Memory B cell (primary cell): ENCODE measurements at places on chromosomes 6 and 20.

DNA sequence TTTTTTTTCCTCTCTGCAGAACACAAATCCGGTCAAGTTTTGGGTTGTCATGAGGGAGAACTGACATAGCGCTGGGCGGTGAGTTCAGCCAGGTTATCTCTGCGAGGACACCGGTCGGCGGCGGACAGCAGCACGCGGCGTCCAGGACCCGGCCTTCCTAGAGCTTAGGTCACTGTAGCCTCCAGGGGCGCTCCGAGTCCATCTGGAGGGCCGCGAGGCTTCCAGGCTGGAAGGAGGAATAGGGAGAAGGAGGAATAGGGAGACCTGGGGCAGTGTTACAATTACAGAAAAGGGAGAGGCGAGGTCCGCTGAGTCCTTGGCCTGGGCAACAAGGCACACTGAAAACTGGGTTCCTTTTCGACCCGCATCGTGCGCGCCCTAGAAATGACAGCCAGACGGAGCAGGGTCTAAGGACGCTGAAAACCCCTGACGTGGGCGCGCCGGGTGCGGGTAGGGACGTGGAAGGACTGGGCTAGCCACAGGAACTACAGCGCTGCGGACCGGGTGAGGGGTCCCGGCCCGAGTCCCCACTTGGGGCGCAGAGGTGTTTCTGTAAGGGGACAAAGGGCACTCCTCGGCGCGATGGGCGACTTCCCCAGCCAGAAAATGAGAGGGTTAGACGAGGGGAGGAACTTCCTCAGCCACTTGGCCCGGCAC, 536 bp upstream of the FNDC1 start:
- DNase-seq = no peak

GRCh38 chr6:163369141-163369540, 45.4 kb upstream of the QKI start:
- DNase-seq = no peak

- no peak for DNase-seq
These were observed 90.9 kb upstream of the MAP7 start for GRCh38 chr6:136641166-136641565.

DNA sequence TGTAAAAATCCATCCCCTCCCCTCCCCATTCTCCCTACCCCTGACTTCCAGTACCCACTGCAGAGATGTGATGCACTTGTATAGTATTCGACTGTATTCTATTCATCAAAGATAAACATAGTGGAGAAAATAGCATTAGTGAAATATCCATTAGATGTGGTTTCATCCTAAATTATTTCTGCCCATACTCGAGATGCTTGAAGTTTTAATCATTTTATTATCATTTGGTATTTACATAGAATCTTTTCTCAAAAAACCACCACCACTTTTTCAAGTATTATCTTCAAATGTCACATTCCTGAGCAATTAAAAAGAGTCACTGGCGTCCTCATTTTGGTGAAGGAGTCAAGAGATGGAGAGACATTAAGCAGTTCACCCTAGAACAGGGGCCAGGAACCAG, 181.9 kb downstream of the HAO1 start:
- no peak for DNase-seq

DNA sequence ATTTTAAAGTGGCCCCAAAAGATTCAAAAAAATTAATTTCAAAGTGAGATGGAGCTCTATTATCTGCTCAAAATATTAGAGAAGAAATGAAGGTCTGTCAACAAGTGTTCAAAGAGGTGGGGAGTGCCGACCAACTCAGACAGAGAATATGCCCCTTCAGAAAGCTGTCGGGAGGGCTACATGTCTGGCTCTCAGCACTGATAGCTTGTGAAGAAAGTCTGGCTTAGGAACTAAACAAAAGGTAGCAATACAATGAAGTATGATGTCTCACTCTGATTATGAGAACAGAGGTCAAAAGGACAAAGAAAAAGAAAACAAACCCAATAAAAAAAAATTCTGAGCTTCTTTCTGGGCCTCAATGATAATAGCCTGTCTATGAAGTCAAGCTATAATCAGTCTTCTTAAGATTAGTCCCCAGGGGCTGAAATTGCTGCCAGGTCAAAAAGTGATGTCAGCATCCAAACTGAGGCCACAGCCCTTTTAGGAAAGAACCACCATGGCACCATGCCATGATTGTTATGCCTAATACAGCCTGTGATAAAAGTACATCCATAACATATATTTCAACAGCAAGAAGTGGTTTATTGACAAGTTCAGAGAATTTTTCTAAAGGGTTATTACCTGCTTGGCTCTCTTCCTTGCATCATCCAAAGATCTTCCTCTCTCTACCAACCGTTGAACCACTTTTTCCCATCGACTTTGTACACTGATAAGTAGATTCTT, 150.9 kb downstream of the DST start:
- DNase-seq = no peak

- no peak for DNase-seq
These were observed 317.1 kb upstream of the FERMT1 start for GRCh38 chr20:6439737-6440442.

DNA sequence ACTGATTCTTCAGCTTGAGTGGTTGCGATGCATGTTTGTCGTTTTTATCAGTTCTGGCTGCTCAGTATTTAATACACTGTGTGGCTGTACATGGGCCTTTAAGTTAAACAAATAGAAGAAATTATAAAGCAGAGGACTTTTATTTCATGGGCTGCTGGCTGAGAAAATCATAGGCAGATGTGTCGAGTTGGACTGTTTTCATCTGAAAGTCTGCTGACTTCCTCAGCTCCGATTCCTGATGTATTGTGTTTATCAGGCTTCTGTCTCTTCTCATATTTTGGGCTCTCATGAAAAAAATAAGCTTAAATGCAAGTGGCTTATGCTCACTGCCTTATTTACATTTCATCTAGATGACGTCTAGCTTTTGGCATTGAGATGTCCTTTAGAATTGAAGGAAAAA, 129.5 kb upstream of the GGTLC1 start:
- DNase-seq = no peak

- DNase-seq = no peak
These were observed 250.6 kb downstream of the SAMD5 start for GRCh38 chr6:147759093-147759492.

DNA sequence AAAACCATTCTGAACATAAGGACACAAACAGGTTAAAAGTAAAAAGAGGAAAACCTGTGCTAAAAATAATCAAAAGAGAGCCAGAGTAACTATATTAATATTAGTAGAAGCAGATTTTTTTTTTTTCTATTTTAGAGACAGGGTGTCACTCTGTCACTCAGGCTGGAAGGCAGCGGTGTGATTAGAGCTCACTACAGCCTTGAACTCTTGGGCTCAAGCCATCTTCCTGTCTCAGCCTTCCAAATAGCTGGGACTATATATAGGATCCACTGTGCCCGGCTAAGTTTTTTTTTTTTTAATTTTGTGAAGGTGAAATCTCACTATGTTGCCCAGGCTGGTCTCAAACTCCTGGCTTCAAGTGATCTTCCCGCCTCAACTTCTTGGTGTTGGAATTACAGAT, 33.4 kb upstream of the PLN start:
- no peak for DNase-seq

DNA sequence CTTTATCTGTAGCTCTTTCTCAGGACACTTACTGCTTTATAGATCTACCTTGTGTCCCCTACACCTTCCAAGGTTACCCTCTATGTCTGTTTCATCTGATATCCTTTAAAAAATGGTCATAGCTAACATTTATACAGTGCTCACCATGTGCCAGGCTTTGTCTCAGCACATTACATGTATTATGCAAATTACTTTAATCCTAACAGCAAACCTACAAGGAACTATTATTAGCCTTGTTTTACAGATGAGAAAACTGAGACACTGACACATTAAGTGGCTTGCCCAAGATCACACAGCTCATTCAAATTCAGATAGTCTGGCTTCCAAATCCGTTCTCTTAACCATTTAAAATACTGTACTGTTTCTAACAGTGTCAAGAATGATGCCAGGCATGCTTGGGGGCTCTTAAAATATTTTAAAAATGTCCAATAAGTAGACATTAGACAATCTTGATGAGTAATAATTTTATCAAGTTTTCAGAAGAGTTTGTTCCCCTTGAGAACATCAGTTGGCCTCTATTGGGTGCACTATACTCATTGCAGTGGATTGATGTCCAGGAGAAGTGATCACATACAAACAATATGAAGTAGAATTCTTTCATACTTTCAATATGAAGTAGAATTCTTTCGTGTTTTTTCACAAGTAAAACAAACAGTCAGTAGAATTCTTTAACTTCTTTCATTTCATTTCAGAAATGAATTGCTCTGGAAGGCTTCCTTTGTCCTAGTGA, 69.6 kb downstream of the DNAH8 start:
- no peak for DNase-seq

- no peak for DNase-seq
These were observed 26.4 kb downstream of the MAP3K4 start for GRCh38 chr6:161017766-161018564.

- no peak for DNase-seq
These were observed 29.7 kb downstream of the DOP1A start for GRCh38 chr6:83097204-83097603.

- no peak for DNase-seq
These were observed 322.2 kb downstream of the PLCB1 start for GRCh38 chr20:8454137-8454712.

- no peak for DNase-seq
These were observed 23.2 kb downstream of the KIF3B start for GRCh38 chr20:32300647-32301046.
